ENCODE measurements at places on chromosomes 4 and X. TPM values are rescaled to one million over a fixed set of nuclear protein-coding genes. Genes with fewer than 3 reads are reported as not detected.

GRCh38 chr4:17112292-17112659 is 213.8 kb upstream of the LDB2 start:
- H3K4me3 ChIP-seq = no peak overlapping the region
- H3K4me1 ChIP-seq = no peaks in the 10 kb centered on the region
- DNase-seq = peak; percentile 86
- no peaks in the 10 kb centered on the region for H3K36me3 ChIP-seq
- H3K27ac ChIP-seq = no peak overlapping the region
- no peaks in the 10 kb centered on the region for H3K27me3 ChIP-seq

- no peaks in the 10 kb centered on the region for H3K4me1 ChIP-seq
- no peaks in the 10 kb centered on the region for H3K27me3 ChIP-seq
Measured at GRCh38 chrX:11531226-11531625, 134.5 kb downstream of the ARHGAP6 start.

GRCh38 chr4:41360214-41360920 is 103.6 kb downstream of the UCHL1 start:
- peaks cover 14% of the 10 kb centered on the region for H3K4me1 ChIP-seq
- H3K27ac ChIP-seq = no peak overlapping the region
- peak; percentile 84 for DNase-seq
- H3K4me3 ChIP-seq = peak overlapping the region; percentile 80

GRCh38 chr4:154467886-154468285 is 23.7 kb downstream of the DCHS2 start:
- H3K4me3 ChIP-seq = no peak overlapping the region
- H3K27ac ChIP-seq = no peak overlapping the region
- no peaks in the 10 kb centered on the region for H3K4me1 ChIP-seq
- no peaks in the 10 kb centered on the region for H3K36me3 ChIP-seq

The FRAS1 gene
- total RNA-seq = 78.3 TPM

- peaks cover 6% of the 10 kb centered on the region for H3K27me3 ChIP-seq
- H3K36me3 ChIP-seq = peaks cover 13% of the 10 kb centered on the region
- H3K27ac ChIP-seq = no peak overlapping the region
- H3K4me3 ChIP-seq = peak overlapping the region; percentile 98
Measured at GRCh38 chr4:133150486-133151340, 1.6 kb downstream of the PCDH10 start.

The TREX2 gene
- total RNA-seq = 0.35 TPM

The PPARGC1A gene
- total RNA-seq = 8.9 TPM

- H3K4me3 ChIP-seq = no peak overlapping the region
- no peak overlapping the region for H3K27ac ChIP-seq
- peaks cover 13% of the 10 kb centered on the region for H3K27me3 ChIP-seq
Measured at GRCh38 chrX:50565718-50566117, 95.1 kb upstream of the DGKK start.

GRCh38 chr4:111405989-111406388 is 739.3 kb upstream of the FAM241A start:
- no peak for DNase-seq
- H3K4me1 ChIP-seq = no peaks in the 10 kb centered on the region
- H3K36me3 ChIP-seq = no peaks in the 10 kb centered on the region
- no peak overlapping the region for H3K4me3 ChIP-seq
- H3K27me3 ChIP-seq = no peaks in the 10 kb centered on the region

GRCh38 chr4:72295966-72296557 is 264.3 kb downstream of the NPFFR2 start:
- no peaks in the 10 kb centered on the region for H3K36me3 ChIP-seq
- H3K27ac ChIP-seq = no peak overlapping the region
- no peaks in the 10 kb centered on the region for H3K27me3 ChIP-seq
- H3K4me1 ChIP-seq = no peaks in the 10 kb centered on the region

DNA sequence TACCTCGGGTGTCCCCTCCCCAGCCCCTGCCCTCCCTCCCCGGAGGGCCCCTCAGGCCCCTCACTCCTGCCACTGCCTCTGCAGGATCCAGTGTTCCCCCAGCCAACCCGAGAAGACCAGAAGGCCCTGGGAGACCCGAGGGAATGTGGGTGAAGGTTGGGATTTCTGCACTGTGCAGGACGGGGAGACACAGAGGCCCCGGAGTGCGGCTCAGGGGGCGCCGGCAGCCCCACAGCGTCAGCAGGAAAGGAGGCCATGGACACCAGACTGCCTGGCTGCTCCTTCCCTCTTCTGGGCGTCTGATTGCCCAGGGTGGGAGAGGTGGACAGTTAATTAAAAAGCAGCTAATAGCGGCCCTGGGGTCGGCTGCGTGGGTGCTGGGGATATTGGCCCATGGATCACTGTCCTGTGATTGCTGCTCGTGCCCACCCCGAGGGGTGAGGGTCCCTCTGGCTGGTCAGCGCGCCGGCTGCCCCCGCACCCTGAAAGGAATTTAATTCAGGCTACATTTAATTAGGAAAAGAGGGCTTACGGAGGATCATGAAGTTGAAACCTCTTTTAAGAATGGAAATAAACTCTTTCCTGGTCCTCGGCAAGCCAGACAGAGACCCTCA is 57.8 kb upstream of the NKX1-1 start:
- no peaks in the 10 kb centered on the region for H3K36me3 ChIP-seq
- no peak overlapping the region for H3K4me3 ChIP-seq
- peaks cover 7% of the 10 kb centered on the region for H3K27me3 ChIP-seq
- H3K4me1 ChIP-seq = no peaks in the 10 kb centered on the region

The EGFL6 gene
- 0.19 TPM for total RNA-seq

GRCh38 chr4:184447664-184448063 is 26.7 kb downstream of the IRF2 start:
- H3K36me3 ChIP-seq = no peaks in the 10 kb centered on the region
- peak; percentile 86 for DNase-seq
- no peak overlapping the region for H3K4me3 ChIP-seq
- H3K4me1 ChIP-seq = peaks cover 7% of the 10 kb centered on the region

DNA sequence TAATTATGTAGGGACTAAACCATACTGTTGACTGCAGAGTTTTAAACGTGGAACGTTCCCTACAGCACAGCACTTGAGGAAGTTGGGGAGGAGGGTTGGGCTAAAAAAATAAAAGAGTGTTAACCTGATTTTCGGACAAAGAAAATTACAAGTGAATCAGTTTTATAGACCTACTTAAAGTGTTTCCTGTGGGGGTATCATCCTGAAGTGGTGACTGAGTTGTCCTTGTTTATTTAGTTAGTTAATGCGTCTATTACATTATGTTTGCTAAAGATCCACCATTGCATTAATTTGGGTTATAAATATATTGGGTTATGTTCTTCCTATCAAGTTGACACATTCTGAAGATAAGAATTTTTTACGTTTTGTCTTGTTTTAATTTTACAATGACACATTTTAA is 14.7 kb downstream of the UNC5C start:
- H3K4me1 ChIP-seq = peaks cover 2% of the 10 kb centered on the region
- no peak overlapping the region for H3K4me3 ChIP-seq
- no peaks in the 10 kb centered on the region for H3K36me3 ChIP-seq

DNA sequence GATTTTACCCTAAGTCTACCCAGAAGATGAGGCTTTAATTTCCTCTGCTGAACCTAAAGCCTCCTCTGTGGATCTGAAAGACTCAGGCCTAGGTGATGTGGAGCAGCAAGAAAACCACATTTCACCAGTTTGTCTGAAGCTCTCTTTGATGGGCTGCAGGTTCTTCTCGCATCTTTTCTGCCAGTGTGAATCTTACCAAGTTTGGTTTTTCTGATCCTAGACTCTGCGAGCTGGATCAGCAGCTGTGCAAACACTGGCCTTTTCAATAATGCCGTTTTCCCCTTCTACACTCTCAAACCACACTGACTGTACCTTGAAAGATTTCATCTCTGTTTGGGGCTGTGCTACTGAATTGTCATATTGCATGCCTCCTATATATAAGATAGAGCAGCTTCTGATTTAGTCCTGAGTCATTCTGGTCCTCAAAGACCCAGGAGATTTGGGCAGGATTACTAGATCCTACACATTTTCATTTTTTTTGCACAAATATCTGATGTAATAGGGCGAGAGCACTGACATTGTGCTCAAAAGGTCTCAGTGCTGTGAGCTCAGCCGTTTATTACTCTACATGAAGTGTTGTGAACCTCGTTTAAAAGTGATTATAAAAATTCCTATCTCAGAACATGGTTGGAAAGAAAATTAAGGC is 133.6 kb upstream of the FAM9C start:
- DNase-seq = no peak
- H3K27me3 ChIP-seq = no peaks in the 10 kb centered on the region
- no peaks in the 10 kb centered on the region for H3K36me3 ChIP-seq
- H3K27ac ChIP-seq = no peak overlapping the region
- no peaks in the 10 kb centered on the region for H3K4me1 ChIP-seq

- H3K27ac ChIP-seq = peak overlapping the region; percentile 98
- H3K36me3 ChIP-seq = no peaks in the 10 kb centered on the region
- H3K27me3 ChIP-seq = no peaks in the 10 kb centered on the region
- peaks cover 6% of the 10 kb centered on the region for H3K4me1 ChIP-seq
Measured at GRCh38 chr4:183987987-183988392, 82.9 kb downstream of the STOX2 start.

- no peak overlapping the region for H3K4me3 ChIP-seq
- DNase-seq = no peak
- no peaks in the 10 kb centered on the region for H3K27me3 ChIP-seq
- no peaks in the 10 kb centered on the region for H3K4me1 ChIP-seq
- H3K36me3 ChIP-seq = no peaks in the 10 kb centered on the region
- no peak overlapping the region for H3K27ac ChIP-seq
Measured at GRCh38 chrX:124010157-124010556, 48.7 kb downstream of the STAG2 start.

DNA sequence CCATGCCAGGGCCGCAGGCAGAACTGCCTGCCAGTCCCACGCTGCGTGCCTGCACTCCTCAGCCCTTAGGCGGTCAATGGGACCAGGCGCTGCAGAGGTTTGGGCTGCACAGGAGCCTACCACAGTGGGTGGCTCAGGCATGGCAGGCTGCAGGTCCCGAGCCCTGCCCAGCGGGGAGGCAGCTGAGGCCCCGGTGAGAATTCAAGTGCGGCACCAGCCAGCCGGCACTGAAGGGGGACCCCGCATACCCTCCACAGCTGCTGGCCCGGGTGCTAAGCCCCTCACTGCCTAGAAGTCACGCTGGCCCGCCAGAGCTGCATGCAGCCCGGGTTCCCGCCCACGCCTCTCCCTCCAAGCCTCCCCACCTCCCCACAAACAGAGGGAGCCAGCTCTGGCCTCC is 302.5 kb upstream of the UGT8 start:
- no peak overlapping the region for H3K4me3 ChIP-seq
- H3K4me1 ChIP-seq = no peaks in the 10 kb centered on the region
- DNase-seq = no peak
- no peak overlapping the region for H3K27ac ChIP-seq
- no peaks in the 10 kb centered on the region for H3K36me3 ChIP-seq

DNA sequence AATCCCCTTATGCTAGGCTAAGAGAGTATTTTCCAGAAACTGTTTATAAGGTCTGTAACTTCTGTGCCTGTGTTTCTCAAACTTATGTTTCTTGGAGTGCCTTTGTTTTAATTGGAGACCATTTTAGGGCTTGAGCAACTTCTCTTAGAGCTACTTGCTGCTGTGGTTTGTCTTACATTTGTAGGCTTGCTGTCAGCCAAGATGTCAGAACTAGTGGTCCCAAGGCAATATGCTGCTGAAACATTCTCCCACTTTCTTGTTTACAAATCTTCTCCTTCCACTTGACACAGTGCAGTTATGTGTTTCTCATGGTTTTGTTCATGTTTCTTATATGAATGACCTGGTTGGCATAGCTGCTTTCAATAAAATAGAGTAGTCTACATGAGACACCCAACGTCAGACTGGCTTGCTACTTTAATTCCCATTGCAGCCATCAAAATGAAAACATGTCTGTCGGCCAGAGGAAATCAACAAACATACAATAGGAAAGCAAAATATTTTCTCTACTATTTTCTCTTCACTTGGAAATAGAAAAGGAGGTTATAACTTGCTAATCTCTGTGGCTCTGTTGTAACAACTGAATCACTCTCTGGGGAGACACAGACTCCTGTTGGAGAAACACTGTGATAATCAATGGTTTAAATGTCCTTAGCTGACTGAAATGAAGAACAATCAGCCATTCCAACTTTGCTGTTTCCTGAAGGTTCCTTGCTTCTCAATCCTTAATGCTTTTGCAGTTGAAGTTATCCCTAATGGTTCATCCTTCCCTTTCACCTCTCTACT is 426.4 kb downstream of the PDGFC start:
- H3K4me3 ChIP-seq = no peak overlapping the region
- no peak overlapping the region for H3K27ac ChIP-seq
- no peaks in the 10 kb centered on the region for H3K36me3 ChIP-seq
- no peaks in the 10 kb centered on the region for H3K4me1 ChIP-seq

GRCh38 chr4:20298986-20299385 is 47.3 kb downstream of the SLIT2 start:
- H3K36me3 ChIP-seq = no peaks in the 10 kb centered on the region
- H3K4me1 ChIP-seq = no peaks in the 10 kb centered on the region
- H3K27ac ChIP-seq = no peak overlapping the region
- H3K4me3 ChIP-seq = no peak overlapping the region
- DNase-seq = no peak
- H3K27me3 ChIP-seq = no peaks in the 10 kb centered on the region

The GPAT3 gene
- total RNA-seq = 2.0 TPM

DNA sequence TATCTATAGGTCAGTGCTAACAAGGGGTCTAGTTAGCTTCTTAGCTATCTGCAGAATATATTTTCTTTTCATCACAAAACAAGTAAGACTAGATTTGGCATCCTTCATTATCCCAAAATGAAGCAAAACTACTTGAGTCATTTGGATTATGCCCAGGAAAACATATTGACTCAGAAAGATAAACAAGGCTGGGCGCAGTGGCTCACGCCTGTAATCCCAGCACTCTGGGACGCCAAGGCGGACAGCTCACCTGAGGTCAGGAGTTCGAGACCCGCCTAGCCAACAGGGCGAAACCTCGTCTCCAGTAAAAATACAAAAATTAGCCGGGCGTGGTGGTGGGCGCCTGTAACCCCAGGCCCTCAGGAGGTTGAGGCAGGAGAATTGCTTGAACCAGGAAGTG is 18.0 kb upstream of the MND1 start:
- peaks cover 88% of the 10 kb centered on the region for H3K36me3 ChIP-seq
- DNase-seq = no peak
- H3K27ac ChIP-seq = no peak overlapping the region
- H3K4me3 ChIP-seq = no peak overlapping the region

DNA sequence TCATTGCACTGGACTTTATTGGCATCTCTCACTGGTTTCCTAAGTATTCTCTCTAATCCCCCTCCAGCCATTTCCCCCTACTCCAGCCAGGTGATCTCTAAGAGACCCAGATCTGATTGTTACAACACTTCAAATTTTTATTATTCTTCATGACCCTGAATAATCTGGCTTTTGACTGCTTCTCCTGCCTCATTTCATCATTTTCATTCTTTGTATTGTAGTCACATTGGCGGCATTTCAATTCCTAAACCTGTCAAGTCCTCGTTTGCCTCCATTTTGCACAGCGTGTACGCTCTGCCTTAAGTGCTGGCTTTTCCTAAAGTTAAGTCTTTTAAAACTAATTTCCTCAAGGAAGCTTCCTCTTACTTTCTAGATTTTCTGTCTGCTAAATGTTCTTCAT is 31.6 kb downstream of the UBE2K start:
- peaks cover 30% of the 10 kb centered on the region for H3K36me3 ChIP-seq
- H3K4me1 ChIP-seq = no peaks in the 10 kb centered on the region
- H3K27ac ChIP-seq = no peak overlapping the region
- no peaks in the 10 kb centered on the region for H3K27me3 ChIP-seq
- DNase-seq = no peak

The CT45A1 gene
- total RNA-seq = not detected
